ENCODE measurements at places on chromosomes 7 and 10.

GRCh38 chr7:28625432-28625831, 213.1 kb downstream of the CREB5 start:
- DNase-seq = no peak

GRCh38 chr10:79222186-79222585, 125.1 kb upstream of the PPIF start:
- no peak for DNase-seq

DNA sequence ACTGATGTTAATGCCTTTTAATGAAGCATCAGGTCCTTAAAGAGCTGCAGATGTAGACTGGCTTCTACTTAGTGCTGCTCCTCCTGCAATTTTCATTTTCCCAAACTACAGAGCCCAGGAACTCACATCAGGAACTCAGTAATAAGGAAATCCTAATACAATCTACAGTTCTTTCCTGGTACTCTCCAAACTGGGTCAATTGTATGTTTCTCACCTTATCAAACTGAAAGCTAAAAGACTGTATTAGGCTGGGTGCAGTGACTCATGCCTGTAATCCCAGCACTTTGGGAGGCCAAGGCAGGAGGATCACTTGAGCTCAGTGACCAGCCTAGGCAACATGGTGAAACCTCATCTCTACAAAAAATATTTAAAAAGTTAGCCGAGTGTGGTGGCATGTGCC, 54.4 kb upstream of the DNAJB12 start:
- DNase-seq = no peak

- DNase-seq = no peak
These were observed 262.7 kb downstream of the DNAJB6 start for GRCh38 chr7:157599491-157599890.

- no peak for DNase-seq
These were observed 575 bp downstream of the DLG5 start for GRCh38 chr10:77925795-77926565.

GRCh38 chr10:31847515-31847914, 81.1 kb downstream of the ARHGAP12 start:
- DNase-seq = no peak

DNA sequence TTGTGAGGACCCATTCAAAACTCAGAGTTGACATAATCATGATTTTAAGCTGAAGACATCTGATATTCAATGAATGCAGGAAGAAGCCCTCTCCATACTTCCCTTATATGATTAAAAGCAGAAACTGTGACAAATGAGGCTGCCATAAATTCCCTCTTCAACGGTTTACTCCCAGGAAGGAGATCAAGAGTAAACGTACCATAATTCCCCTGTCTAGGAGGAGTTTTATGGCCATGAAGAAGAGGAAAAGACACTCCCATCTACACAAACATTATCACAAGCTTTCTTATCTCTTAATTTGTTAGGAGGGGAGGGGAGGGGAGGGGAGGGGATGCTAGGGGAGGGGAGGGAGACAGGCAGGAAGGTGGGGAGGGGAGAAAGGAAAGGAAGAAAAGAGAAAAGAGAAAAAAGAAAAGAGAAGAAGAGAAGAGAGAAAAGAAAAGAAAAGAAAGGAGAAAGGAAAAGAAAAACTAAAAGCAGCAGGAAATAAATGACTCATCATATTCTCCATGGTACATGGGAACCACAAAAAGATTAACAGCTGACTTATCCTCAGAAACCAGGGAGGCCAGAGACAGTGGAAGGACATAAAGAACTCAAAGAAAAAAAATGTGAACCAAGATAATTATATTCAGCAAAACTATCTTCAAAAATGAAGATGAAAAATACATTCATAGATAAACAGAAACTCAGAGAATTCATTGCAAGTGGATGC, 121.6 kb downstream of the ALOX5 start:
- no peak for DNase-seq

DNA sequence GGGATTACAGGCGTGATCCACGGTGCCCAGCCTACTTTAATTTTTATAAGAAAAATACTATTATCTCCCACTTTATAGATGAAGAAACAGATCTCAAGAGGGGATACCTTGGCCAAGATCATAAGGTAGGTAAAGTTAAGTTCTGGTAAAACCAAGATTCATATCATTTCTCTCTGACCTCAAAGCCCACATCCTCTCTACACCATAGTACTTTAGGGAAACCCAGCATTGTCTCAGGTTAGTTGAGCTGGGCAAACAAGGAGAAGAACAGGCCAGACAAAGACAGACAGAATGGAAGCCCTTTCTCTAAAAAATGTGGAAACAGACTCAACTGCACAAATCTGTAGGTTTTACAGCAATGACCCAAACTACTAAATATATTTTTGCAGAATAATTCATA, 197.7 kb upstream of the FRMD4A start:
- DNase-seq = no peak

DNA sequence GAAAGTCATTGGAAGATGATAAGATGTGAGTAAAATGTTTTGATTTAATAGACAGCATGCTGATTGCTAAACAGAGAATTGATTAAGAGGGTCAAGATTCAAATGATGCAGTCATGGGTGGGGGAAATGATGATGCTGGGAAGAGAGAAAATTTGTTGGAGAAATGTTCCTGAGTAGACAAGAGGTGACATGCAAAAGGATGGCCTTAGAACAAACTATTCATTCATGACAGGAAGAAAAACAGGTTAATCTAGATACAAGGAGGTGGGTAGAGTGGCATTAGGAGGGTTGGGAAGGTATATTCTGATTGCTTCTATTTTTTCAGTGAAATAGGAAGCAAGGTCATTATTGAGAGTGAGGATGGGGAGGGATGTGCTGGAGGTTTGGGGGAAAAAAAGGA, 146.7 kb downstream of the SEM1 start:
- DNase-seq = no peak

DNA sequence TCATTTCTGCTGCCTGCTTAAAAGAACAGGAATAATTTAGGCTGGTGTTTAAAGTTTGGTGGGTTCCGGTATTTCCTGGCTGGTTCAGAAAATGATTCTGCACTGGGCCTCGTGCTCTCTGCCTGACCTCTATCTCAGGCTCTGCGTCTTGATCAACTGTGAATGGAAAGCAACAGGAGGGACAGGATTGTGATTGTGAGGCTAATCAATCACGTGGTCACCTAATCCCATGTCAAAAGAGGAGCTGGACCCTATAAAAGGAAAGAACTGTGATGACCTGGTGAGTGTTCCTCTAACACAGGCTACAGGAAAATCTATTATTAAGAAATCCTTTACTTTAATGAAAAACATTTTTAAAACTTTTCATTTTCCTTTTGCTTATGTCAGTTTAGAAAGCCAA, at the start of gene DHX32:
TSS of gene DHX32 (minus strand) at position 101 of the 400 bp plus-strand sequence. CDS start 468 bp downstream, outside the sequence.
- DNase-seq = no peak

DNA sequence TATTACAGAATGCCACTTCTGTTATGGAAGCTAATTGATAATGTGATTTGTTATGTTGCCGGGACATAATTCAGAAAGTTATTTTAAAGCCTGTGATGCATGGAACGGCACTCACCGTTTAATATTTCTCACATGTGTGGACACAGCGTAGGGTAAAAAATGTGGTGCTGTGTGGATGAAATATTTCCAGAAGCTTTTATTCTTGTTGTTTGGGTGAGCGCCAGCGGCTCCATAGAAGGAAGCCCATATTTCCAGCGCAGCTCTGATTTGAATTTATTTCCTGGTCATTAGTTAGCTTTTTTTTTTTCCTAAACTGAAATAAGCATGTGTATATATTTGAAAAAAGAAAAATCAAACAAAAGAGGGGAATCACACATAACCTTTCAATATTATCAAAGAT, 20.2 kb upstream of the NKX6-2 start:
- DNase-seq = no peak

DNA sequence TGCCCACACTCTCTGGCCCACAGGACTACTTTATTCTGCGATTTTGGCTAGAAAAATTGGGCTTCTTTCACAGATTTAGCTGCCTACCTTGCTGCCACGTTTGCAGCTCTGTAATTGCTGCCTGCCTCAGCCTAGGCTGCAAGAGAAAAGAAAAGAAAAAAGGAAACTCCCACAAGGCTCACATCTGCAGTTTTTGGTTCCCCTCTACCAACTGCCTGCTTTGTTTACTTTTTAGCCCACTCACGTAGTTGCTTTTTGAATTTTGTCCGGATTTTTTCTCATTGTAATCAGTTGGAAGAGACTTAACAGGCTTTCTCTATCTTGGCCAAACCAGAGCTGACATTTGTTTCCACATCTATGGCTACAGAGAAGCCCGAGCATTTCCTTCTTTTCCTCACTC, 24.3 kb downstream of the SUN3 start:
- DNase-seq = no peak

DNA sequence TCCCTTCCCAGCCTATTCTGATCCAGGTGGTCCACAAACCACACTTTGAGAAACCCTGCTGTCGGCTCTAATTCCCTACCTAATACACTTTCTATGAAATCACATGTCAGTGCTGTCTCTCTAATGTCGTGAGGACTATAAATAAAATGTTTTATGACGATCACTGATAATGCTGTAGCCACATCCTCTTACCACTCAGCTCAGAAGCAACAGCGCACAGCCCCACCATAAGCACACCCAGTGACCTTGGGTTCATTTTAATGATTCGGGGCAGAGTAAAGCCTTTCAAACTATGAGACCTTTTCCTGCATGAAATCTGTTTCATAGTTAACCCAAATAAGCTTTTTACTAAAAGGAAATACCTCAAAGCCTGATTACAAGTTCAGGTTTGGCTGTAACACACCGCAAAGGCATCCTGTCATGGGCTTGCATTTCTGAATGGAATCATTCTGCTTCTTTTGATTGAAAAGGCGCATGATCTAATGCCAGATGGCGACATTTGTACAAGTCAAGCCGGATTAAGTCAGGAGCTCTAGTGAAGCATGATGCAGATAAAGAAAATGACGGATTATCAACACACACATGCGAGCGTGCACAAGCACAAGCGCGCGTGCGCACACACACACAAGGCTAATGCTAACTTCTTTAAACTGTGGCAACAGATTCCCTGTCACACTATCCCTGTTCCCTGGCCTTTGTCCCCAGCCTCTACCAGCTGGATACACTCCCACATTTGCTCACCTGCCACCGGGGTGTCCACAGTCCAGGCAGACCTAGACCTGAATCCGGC, 180.5 kb upstream of the PDE1C start:
- DNase-seq = no peak

DNA sequence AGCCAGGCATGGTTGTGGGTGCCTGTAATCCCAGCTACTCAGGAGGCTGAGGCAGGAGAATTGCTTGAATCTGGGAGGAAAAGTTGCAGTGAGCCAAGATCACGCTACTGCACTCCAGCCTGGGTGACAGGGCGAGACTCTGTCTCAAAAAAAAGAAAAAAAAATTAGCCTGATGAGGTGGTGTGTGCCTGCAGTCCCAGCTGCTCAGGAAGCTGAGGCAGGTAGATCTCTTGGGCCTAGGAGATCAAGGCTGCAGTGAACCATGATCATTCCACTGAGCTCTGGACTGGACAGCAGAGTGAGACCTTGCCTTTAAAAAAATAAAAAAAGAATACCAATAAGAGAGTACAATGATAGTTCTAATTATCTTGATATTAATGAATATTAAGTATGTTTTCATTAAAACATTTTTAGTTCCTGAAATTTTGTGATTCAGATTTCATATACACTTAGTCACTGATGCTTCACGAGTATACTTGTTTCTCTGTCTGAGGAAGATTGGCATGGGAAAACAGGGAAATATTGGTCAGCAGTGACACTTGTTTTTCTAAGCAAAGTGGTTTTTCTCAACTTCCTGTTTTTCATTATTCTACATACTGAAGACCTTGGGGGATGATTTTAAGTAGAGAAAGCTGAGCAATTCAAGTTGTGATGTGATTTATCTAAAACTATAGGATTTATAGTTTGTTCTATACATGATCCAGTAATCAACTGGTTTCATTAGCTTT, 76.8 kb downstream of the ADK start:
- DNase-seq = no peak

DNA sequence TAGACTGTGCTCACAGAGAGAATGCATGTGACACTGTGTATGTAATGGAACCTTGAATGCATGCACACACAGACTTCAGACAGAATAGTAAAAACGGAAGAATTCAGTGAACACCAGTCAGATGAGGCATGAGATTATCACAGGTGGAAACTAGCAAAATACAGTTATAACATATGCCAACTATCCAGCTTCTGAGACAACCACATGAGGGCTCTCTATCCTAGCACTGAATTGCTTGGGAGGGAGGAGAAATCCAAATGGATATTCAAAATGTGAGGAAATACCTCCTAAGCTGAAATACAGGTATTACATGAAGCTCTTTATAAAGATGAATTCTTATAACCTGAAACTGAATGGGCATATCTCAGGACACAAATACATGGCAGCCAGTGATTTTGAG, 30.6 kb downstream of the GARS1 start:
- DNase-seq = no peak

DNA sequence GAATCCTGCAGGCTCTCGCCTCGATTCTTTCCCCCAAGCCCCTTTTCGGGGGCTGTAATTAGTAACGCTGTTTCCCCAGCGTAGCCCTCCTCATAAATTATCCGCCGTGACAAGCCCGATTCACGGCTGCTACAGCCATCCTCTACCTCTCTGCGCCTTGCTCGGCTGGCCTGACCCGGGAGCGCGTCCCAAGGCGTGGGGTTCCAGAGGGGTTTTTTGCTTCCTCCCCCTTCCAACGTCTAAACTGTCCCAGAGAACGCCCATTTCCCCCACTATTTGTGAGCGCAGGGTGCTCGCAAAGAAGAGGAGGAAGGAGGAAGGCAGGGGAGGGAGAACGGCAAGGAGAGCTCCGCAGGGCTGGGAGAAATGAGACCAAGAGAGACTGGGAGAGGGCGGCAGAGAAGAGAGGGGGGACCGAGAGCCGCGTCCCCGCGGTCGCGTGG, 880 bp downstream of the HOXA5 start:
- DNase-seq = no peak

DNA sequence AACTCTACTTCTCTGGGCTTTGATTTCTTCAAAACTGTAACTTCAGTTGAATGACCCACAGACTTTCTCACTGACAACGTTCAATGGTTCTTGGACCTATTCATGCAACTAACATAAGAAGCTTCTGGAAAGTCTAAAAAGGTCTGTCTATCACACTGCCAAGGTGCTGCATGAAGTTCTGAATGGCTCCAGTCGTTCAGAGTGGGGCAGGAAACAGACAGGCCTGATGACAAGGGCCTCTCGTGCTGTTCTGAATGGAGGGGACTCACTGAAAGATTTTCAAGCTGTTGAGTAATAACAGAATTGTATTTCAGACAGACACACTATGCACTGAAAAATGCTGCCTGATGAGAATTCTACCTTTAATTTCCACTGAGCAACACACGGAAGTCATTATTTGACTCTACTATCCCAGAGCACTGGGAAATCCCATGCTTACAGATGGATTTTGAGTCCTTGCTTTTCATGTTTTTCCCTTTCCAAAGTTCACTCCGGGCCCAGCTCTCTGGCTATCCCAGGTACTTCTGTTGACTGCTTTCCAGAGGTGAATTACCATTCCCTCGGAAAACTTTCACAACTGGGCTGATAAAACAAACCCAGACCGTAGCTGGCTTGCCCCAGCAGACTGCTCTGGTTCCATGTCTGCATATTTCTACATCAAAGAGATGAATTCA, 204.9 kb upstream of the FRMD4A start:
- DNase-seq = no peak
